ENCODE measurements at places on chromosomes 16 and 17. TPM values are rescaled to one million over a fixed set of nuclear protein-coding genes. Genes with fewer than 3 reads are reported as not detected.
A peak's percentile ranks its signal among the peaks of the same experiment; 100 is the strongest.

The USP36 gene
- 19.4 TPM for total RNA-seq

- H3K36me3 ChIP-seq, result peaks cover 17% of the 10 kb centered on the region
- no peaks in the 10 kb centered on the region for H3K27me3 ChIP-seq
- H3K4me3 ChIP-seq, result peak within 1 kb of the TSS; percentile 98
- peak; percentile 65 for DNase-seq
- H3K4me1 ChIP-seq, result peaks cover 24% of the 10 kb centered on the region
- peak within 1 kb of the TSS; percentile 71 for H3K27ac ChIP-seq
These were observed at the start of gene NT5C3B for GRCh38 chr17:41835800-41836549. Gene NT5C3B (minus strand): TSS chr17:41836232. CDS start chr17:41836193, 39 bp downstream.

- no peak for DNase-seq
- no peaks in the 10 kb centered on the region for H3K27me3 ChIP-seq
- no peak overlapping the region for H3K27ac ChIP-seq
- peaks cover 4% of the 10 kb centered on the region for H3K4me1 ChIP-seq
- H3K4me3 ChIP-seq, result no peak overlapping the region
- peaks cover 86% of the 10 kb centered on the region for H3K36me3 ChIP-seq
These were observed 21.6 kb downstream of the POLR3E start for GRCh38 chr16:22318690-22319358.

- H3K4me1 ChIP-seq, result no peaks in the 10 kb centered on the region
- no peak for DNase-seq
These were observed 277.2 kb downstream of the CPPED1 start for GRCh38 chr16:12526515-12526914.

The LAT gene
- 0.93 TPM for total RNA-seq

DNA sequence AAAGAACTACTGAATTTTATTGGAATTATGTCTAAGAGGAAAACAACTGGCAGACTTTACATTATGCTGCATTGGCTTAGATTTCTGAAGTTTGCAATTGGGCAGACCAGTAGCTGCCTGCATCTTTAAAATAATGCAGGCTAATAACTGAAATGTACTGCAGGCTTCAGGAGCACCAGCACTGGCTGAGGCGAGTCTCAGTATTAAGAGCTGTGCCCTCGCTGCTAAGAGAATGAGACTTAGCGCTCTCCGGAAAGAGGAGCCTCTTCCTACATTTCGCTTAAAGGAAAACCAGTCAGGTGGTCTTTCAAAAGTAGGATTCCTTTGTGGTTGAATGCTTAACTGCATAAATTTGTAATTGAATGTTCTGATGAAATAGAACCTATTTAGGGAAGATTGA lies 885 bp downstream of the CNTNAP4 start:
- H3K27me3 ChIP-seq, result peaks cover 11% of the 10 kb centered on the region
- no peak overlapping the region for H3K27ac ChIP-seq
- no peaks in the 10 kb centered on the region for H3K36me3 ChIP-seq
- no peak for DNase-seq
- no peak overlapping the region for H3K4me3 ChIP-seq

GRCh38 chr17:47239967-47240651 lies 13.5 kb upstream of the ITGB3 start:
- no peak overlapping the region for H3K4me3 ChIP-seq
- H3K27ac ChIP-seq, result peak overlapping the region; percentile 82
- H3K27me3 ChIP-seq, result no peaks in the 10 kb centered on the region
- H3K36me3 ChIP-seq, result no peaks in the 10 kb centered on the region
- H3K4me1 ChIP-seq, result peaks cover 27% of the 10 kb centered on the region

GRCh38 chr16:29024278-29024677 lies 39.4 kb downstream of the LAT start:
- no peak for DNase-seq
- H3K27ac ChIP-seq, result no peak overlapping the region
- H3K4me3 ChIP-seq, result no peak overlapping the region
- peaks cover 79% of the 10 kb centered on the region for H3K27me3 ChIP-seq
- H3K4me1 ChIP-seq, result no peaks in the 10 kb centered on the region
- no peaks in the 10 kb centered on the region for H3K36me3 ChIP-seq

GRCh38 chr17:43140396-43141332 lies 15.5 kb upstream of the BRCA1 start:
- no peak overlapping the region for H3K27ac ChIP-seq
- H3K36me3 ChIP-seq, result peaks cover 4% of the 10 kb centered on the region
- H3K27me3 ChIP-seq, result no peaks in the 10 kb centered on the region
- no peaks in the 10 kb centered on the region for H3K4me1 ChIP-seq

- no peaks in the 10 kb centered on the region for H3K36me3 ChIP-seq
- H3K27ac ChIP-seq, result no peak overlapping the region
- no peak for DNase-seq
These were observed 38.9 kb upstream of the RPL38 start for GRCh38 chr17:74164446-74165045.

DNA sequence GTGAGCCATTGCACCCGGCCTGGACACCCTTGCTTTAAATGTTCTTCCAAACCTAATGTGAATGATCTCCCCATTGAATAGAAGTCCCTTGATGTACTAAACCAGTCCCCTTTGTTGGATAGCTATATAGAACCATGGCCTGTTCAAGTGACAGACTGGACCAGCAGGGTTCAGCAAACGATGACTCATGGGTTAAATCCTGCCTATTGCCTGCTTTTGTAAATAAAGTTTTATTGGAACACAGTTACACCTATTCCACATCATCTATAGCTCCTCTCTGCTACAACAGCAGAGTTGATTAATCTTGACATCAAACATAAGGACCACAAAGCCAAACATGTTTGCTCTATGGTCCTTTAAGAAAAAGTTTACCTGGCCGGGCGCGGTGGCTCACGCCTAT lies 56.1 kb downstream of the CRISPLD2 start:
- peaks cover 4% of the 10 kb centered on the region for H3K4me1 ChIP-seq
- H3K36me3 ChIP-seq, result peaks cover 49% of the 10 kb centered on the region
- H3K27ac ChIP-seq, result no peak overlapping the region
- no peaks in the 10 kb centered on the region for H3K27me3 ChIP-seq

The TENT4B gene
- total RNA-seq, result 7.5 TPM

DNA sequence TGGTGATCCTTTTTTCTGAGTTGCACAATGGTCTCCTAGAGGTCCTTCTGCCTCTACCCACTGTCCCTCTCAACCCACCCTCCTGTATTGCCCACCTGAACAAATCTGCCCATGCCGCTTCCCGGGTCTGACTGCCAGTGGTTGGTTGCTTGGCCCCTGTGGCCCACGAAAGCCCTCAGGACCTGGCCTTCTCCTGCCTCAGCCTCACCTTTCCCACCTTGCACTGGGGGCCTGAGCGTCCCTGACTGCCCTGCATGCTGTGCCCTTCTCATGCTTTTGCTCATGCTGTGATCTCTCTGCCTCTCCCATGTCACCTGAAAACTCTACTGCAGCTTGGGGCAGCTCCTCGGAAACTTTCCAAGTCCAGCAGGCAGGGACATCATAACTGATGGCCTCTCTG lies 13.8 kb upstream of the KDM6B start:
- H3K4me1 ChIP-seq, result no peaks in the 10 kb centered on the region
- no peak overlapping the region for H3K27ac ChIP-seq
- H3K4me3 ChIP-seq, result no peak overlapping the region
- no peak for DNase-seq
- no peaks in the 10 kb centered on the region for H3K36me3 ChIP-seq
- peaks cover 10% of the 10 kb centered on the region for H3K27me3 ChIP-seq

- peaks cover 6% of the 10 kb centered on the region for H3K27me3 ChIP-seq
- no peak overlapping the region for H3K4me3 ChIP-seq
- DNase-seq, result no peak
- no peak overlapping the region for H3K27ac ChIP-seq
These were observed 477.1 kb downstream of the TOX3 start for GRCh38 chr16:52069866-52070265.

The FAM20A gene
- 2.9 TPM for total RNA-seq

DNA sequence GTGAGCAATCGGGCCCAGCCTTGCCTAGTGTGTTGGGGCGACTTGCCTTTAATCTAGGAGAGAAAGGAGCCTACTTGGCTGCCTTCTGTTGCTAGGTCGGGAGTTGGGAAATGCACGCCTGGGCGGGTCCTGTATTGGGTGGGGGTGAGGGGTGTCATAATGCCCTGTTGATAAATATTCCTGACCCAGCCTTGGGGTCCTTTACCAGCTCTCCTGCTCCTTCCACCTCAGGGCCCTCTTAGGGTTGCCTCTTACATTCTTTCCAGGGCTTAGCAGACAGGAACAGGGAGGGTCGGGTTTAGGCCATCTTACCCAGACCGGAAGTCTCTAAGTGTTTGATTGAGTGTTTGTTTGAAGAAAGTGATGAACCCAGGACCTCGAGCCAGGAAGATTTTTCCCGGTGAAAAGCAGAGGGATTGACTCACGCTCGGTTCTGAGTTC lies 112.9 kb downstream of the SEC14L1 start:
- H3K36me3 ChIP-seq, result no peaks in the 10 kb centered on the region
- no peaks in the 10 kb centered on the region for H3K4me1 ChIP-seq
- no peak overlapping the region for H3K4me3 ChIP-seq
- DNase-seq, result no peak

- peaks cover 33% of the 10 kb centered on the region for H3K4me1 ChIP-seq
- H3K4me3 ChIP-seq, result peak overlapping the region; percentile 74
- no peak for DNase-seq
- H3K27ac ChIP-seq, result no peak overlapping the region
- H3K27me3 ChIP-seq, result peaks cover 35% of the 10 kb centered on the region
These were observed 498 bp downstream of the PKMYT1 start for GRCh38 chr16:2979669-2980226.

The B4GALNT2 gene
- total RNA-seq, result not detected

DNA sequence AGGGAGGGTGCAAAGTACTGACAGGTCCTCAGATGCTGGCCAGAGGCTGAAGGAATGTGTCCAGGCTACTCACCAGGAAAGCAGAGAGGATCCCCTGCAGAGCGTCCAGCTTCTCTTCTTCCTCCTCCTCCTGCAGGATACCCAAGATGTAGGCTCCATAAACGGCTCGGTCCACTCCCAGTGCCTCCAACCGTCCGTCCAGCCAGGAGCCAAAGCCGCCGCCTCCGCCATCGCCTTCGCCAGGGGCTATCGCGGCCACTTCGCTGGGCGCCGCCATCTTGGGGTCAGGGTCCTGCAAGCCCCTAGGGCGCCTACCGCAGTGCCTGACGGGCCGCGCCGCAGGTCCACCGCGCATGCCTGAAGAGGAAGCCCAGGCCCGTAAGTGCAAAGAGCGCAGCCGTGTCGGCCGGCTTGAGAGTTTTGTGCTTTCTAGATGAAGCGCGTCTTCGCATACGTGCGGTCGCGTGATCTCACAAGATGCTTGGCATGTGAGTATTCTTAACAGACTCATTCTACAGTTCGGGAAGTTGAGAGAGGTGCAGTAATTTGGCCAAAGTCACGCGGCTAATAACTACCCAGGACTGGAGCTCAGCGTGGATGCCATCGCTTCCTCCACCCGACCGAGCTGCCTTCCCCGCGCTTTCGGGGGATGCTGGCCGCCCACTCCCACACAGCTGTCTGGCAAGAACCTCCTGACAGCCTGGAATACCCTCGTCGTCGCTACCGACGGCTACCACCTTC lies at the start of gene CCDC43:
CCDC43 (minus strand) TSS at position 300 of the 741 bp plus-strand sequence; CDS start at position 277, 23 bp downstream.
- DNase-seq, result peak; percentile 89
- no peaks in the 10 kb centered on the region for H3K27me3 ChIP-seq
- peak within 1 kb of the TSS; percentile 87 for H3K4me3 ChIP-seq
- peak within 1 kb of the TSS; percentile 85 for H3K27ac ChIP-seq
- H3K36me3 ChIP-seq, result peaks cover 6% of the 10 kb centered on the region

The CHST6 gene
- total RNA-seq, result 1.4 TPM

The TTC19 gene
- total RNA-seq, result 21.4 TPM

- peaks cover 21% of the 10 kb centered on the region for H3K4me1 ChIP-seq
- no peak overlapping the region for H3K4me3 ChIP-seq
- H3K36me3 ChIP-seq, result no peaks in the 10 kb centered on the region
- DNase-seq, result no peak
These were observed 16.6 kb upstream of the TBX2 start for GRCh38 chr17:61382796-61383688.

DNA sequence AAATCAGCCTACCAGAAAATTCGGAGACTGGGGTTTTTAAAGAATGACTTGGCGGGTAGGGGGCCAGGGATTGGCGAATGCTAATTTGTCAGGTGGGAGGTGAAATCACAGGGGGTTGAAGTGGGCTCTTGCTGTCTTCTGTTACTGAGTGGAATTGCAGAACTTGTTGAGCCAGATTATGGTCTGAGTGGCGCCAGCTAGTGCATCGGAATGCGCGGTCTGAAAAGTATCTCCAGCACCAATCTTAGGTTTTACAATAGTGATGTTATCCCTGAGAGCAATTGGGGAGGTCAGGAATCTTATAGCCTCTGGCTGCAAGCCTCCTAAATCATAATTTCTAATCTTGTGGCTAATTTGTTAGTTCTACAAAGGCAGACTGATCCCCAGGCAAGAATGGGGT lies 762 bp upstream of the RBL2 start:
- no peaks in the 10 kb centered on the region for H3K27me3 ChIP-seq
- H3K4me1 ChIP-seq, result peaks cover 42% of the 10 kb centered on the region
- peak overlapping the region; percentile 100 for H3K4me3 ChIP-seq
- peak overlapping the region; percentile 97 for H3K27ac ChIP-seq
- DNase-seq, result no peak

The MFAP4 gene
- total RNA-seq, result 65.6 TPM

DNA sequence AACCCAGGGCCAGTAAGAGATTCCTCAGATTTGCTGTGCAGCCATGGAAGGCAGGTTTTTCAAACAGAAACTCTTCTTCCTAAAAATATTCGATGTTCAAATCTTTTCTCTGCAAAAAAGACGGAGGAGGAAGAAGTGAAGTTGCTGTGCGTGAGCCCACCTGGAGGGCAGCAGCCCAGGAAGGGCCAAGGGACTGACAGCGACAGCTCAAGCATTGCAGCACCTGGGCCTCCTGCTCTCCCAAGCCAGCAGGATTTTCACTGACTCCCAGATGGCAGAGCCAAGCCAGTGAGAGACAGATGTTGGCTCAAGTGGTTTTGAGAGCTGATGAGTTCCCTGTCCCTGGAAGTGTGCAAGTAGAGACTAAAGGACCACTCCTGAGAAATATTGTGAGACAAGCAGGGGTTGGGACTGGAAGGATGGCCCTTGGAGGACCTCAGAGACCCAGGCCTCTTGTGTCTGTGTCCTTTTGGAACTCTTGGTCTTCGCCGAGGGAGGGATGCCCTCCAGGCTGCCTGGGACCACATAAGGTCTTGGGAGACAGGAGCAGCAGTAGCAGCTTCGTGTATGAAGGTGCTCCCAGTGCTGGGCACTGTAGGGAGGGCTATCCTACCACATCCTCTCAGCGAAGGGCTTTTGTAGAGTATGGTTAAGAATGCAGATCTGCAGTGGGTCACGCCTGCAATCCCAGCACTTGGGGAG lies 29.3 kb upstream of the TNFRSF13B start:
- DNase-seq, result peak; percentile 2
- H3K27me3 ChIP-seq, result no peaks in the 10 kb centered on the region
- no peaks in the 10 kb centered on the region for H3K36me3 ChIP-seq
- H3K4me3 ChIP-seq, result no peak overlapping the region
- H3K27ac ChIP-seq, result no peak overlapping the region

GRCh38 chr16:14502932-14503741 lies 126.9 kb downstream of the PARN start:
- peaks cover 55% of the 10 kb centered on the region for H3K4me1 ChIP-seq
- H3K27me3 ChIP-seq, result no peaks in the 10 kb centered on the region
- no peak for DNase-seq
- peak overlapping the region; percentile 89 for H3K27ac ChIP-seq

The CHST5 gene
- total RNA-seq, result 0.85 TPM

The KCNAB3 gene
- total RNA-seq, result 0.30 TPM
